ENCODE measurements at places on chromosomes 7 and 10.

- no peak for DNase-seq
Measured at GRCh38 chr10:117136391-117136975, 1.6 kb downstream of the VAX1 start.

- no peak for DNase-seq
Measured at GRCh38 chr10:13118784-13119410, 18.9 kb downstream of the OPTN start.

GRCh38 chr10:66999762-67000545 is 74.1 kb downstream of the LRRTM3 start:
- DNase-seq, result no peak

DNA sequence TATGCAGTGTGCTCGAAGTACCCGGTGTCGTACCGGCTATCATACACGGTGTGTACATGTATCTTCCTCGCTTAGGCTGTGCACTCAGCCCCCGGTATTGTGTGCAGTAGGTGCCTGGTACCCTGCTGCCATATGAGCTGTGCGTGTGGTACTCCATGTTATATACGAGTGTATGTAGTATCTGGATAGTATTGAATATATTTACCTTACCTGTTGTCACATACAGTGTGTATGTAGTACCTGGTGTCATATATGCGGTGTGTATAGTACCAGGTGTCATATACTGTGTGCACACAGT is 1.2 kb downstream of the ZMYND11 start:
- DNase-seq, result no peak

DNA sequence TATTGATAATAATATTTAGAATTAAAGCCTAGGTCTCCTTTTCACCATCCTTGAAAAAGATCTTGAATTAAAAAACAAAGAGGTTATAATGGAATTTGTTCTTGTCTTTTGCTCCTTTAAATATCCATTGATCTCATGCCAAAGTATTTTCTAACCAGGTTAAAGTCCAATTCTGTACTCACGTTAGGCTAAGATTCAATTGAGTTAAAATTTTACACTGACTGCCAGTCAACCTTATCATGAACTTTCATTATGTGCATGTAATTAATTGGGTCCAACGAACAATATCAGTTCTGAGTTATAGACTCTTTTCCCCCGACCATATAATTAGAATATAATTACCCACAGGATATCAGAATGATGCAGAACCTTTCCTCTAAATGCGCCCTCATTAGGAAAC is 266.6 kb downstream of the DGKB start:
- DNase-seq, result no peak

DNA sequence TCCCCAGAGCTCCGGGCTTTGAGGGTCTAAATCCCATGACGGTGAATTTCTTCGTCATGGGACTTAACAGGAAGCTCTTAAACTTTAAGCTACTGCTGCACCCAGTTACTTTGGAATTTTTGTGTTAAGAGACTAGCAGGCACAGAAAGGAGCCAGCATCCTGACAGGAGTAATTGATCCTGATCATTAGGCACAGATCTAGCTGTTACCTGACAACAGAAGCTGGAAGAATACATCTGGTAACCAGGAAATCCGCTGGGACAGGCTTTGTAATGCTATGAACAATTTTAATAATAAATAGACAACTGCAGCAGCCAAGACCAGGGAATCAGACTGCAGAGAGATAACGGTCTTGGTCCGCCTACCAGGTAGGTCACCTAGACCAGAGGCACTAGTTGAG is 210.9 kb downstream of the DGKI start:
- DNase-seq, result no peak

DNA sequence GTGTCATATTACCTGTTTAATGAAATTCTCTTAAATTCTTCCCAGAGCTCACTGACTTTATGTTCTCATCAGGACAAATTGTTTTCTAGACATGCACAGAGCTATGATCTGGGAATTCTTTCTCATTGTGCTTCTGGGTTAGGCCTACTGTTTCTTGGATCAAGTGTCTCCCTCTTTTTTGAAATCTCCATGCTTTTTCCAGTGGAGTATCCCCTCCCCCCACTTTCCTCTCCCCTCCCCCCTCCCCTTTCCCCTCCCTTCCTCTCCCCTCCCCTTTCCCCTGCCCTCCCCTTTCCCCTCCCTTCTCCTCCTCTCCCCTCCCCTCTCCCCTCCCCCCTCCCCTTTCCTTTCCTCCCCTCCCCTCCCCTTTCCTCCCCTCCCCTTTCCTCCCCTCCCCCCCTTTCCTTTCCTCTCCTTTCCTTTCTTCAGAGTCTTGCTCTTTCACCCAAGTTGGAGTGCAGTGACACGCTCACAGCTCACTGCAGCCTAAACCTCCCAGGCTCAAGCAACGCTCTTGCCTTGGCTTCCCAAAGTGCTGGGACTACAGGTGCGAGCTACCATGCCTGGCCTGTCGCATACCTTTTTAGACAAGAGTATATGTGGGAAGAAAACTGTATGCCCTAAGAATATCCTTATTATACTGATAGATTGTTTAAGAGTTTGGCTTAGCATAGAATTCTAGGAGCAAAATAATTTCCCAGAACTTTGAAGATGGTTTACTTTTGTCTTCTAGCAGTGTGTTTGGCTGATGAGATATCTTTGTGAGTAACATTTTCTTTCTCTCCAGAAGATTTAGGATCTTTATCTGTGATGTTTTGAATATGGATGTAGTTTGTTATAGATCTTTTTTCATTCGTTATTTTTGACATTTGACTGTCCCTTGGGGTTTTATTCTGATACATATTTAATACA is 2.5 kb downstream of the DYNC2I1 start:
- peak; percentile 31 for DNase-seq

DNA sequence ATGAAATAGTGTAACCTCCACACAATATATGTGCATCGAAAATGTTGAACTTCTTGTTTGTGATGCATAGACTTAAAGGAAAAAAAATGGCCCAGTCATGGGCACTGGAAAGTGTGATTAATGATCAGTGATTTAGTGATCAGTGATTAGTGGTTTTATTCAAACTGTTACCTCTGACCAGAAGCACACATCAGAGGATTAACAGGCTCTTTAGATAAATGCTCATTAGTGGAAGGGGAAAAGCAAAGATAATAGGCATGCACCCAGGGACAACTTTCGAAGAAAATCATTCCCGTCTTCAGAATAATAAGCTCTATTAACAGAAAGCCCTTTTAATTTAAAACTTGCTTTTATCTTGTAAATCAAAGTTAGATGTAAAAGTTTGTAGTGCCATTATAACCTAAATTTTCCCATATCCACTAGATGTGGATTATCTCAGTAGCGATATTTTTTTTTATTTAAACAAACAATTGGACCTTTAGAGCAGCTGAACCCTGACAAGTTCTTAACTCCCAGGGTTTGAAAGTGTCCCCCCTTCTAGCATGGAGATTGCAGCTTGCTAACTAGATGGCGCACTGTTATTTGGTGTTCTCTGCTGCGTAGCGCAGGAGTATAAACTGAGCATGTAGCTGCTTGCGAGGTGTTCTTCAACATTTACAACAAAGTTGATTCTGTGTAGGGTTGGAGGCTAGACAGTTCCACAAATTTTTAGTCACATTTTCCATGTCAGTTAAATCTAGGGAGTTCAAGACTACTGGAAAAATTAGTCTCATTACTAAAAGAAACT is at the start of gene CREB5:
Gene CREB5 (plus strand): TSS at position 643 of the 787 bp plus-strand sequence. CDS start 397 bp downstream, outside the sequence.
- DNase-seq, result peak; percentile 3

DNA sequence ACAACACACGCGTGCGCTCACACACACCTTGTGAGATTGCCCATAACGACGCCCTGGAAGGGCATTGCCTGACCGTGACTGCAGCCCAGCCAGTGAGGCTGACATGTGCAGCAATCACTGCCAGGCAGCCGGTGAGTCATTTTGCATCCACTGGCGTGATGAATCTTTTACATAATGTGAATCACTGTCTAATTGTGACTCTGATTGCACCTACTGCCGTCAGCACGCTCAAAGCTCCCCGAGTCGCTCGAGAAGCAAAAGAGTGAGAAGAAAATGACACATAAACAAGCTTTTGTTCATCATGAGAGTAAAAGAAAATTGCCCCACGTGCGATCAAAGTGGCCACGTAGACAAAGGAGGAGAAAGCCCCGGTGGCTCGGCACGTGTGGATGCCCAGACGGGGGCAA is 117.4 kb upstream of the PFKP start:
- no peak for DNase-seq

- DNase-seq, result no peak
Measured at GRCh38 chr7:112515989-112516388, 35.2 kb downstream of the LSMEM1 start.

- peak; percentile 22 for DNase-seq
Measured at GRCh38 chr7:74371381-74372341, 82.0 kb upstream of the GTF2IRD1 start.

GRCh38 chr7:130134106-130134636 is 63.8 kb downstream of the KLHDC10 start:
- DNase-seq, result no peak
